Left ventricle myocardium inferior (tissue), 1 donor: ENCODE measurements at places on chromosomes 6 and 20. TPM values are rescaled to one million over a fixed set of nuclear protein-coding genes. Genes with fewer than 3 reads are reported as not detected.

GRCh38 chr6:35454391-35455110 lies 2.4 kb downstream of the FANCE start:
- H3K4me1 ChIP-seq = peaks cover 41% of the 10 kb centered on the region
- H3K4me3 ChIP-seq = no peak overlapping the region
- H3K27me3 ChIP-seq = no peaks in the 10 kb centered on the region
- H3K36me3 ChIP-seq = peaks cover 12% of the 10 kb centered on the region
- DNase-seq = no peak

- DNase-seq = no peak
- H3K36me3 ChIP-seq = no peaks in the 10 kb centered on the region
- no peaks in the 10 kb centered on the region for H3K4me1 ChIP-seq
Observed at GRCh38 chr20:2760297-2760951, 40.0 kb downstream of the CPXM1 start.

DNA sequence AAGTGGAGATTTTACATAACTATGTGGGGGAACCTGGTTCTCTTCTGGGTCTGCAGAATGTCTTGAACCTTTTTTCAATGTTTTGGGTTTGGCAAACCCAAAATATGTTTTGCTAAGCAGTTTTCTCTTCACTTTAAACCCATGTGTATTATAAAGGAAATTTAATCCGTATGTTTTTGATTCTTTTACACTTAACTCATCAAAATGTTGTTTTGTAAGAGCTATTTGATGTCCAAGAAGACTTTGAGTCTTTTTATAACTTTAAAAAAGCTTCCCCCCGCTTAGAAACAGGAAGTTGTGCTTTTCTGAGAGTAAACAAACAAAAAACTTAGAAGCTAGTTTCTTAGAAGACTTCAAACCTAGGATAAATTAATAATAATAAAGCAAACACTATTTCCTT lies 81.9 kb upstream of the CEP162 start:
- no peaks in the 10 kb centered on the region for H3K27me3 ChIP-seq
- no peak overlapping the region for H3K27ac ChIP-seq
- no peaks in the 10 kb centered on the region for H3K4me1 ChIP-seq
- H3K4me3 ChIP-seq = no peak overlapping the region

- peaks cover 19% of the 10 kb centered on the region for H3K4me1 ChIP-seq
- H3K27ac ChIP-seq = peak overlapping the region; percentile 70
- no peak overlapping the region for H3K4me3 ChIP-seq
- no peaks in the 10 kb centered on the region for H3K36me3 ChIP-seq
- H3K27me3 ChIP-seq = no peaks in the 10 kb centered on the region
Observed at GRCh38 chr6:141552463-141552862, 580.3 kb upstream of the GJE1 start.

DNA sequence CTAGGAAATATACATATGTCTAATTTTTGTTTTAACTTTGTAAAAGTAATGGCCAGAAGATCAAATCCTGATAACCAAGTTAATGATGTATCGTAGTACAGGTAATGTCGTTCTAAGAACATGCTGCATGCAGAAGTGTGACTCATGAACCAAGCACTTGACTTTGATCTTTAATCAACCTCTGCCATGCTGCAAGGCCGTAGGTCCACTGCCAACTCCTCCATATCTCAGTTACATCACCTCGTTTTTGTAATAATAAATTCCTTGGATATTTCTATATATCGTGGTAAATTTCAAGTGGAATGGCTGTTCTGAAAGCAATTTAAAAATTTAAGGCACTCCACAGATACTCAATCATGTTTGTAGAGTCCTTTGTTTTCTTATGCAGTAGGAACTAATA lies 771.7 kb downstream of the EPHA7 start:
- H3K27ac ChIP-seq = no peak overlapping the region
- H3K4me3 ChIP-seq = no peak overlapping the region
- no peaks in the 10 kb centered on the region for H3K27me3 ChIP-seq
- H3K4me1 ChIP-seq = no peaks in the 10 kb centered on the region
- no peak for DNase-seq
- H3K36me3 ChIP-seq = no peaks in the 10 kb centered on the region

- DNase-seq = no peak
- no peaks in the 10 kb centered on the region for H3K27me3 ChIP-seq
- H3K36me3 ChIP-seq = no peaks in the 10 kb centered on the region
- H3K4me1 ChIP-seq = peaks cover 77% of the 10 kb centered on the region
Observed at GRCh38 chr6:156870924-156871539, 93.9 kb downstream of the ARID1B start.

- DNase-seq = no peak
- H3K27ac ChIP-seq = no peak overlapping the region
- peaks cover 80% of the 10 kb centered on the region for H3K4me1 ChIP-seq
Observed at GRCh38 chr6:13365320-13365719, 37.0 kb upstream of the TBC1D7 start.

DNA sequence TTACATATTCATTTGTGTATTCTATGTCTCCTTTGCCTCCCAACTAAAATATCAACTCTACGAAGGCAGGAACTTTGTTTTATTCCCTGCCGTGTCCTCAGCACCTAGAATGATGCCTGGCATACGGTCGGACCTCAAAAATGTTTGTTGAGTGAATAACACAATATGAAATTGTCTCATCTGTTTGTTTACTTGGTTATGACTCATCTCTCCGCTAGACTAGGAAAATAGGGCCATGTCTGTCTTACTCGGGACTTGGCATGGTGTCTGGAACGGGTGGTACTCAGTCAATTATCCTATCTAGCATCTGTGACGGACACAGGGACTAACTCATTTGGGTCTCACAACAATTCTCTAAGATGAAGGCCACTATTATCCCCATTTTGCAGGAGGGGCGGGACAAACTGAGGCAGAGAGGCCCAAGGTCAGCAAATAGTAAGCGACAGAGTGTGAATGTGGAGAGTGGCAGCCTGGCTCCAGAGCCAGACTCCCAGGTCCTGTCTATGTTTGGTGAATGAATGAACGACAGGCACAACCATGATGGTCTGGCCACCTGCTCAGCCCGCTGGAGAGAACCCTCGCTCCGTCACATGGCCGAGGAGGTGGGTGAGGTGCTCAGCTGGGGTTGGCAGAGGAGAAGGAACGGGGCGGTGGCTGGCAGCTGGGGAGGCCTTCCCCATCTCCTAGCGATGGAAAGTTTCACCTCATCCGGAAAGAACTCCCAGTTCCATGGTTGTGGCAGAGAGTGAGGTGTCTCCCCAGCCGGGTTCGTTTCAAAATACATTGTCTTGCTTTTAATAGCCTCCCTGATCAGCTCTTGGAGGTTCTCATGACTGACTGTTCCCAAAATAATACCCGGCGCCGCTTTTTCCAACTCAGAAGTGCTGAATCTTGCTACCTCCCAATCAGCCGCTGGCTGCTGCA lies 27.6 kb upstream of the NFATC2 start:
- no peaks in the 10 kb centered on the region for H3K36me3 ChIP-seq
- H3K4me3 ChIP-seq = peak overlapping the region; percentile 50
- H3K4me1 ChIP-seq = peaks cover 29% of the 10 kb centered on the region

DNA sequence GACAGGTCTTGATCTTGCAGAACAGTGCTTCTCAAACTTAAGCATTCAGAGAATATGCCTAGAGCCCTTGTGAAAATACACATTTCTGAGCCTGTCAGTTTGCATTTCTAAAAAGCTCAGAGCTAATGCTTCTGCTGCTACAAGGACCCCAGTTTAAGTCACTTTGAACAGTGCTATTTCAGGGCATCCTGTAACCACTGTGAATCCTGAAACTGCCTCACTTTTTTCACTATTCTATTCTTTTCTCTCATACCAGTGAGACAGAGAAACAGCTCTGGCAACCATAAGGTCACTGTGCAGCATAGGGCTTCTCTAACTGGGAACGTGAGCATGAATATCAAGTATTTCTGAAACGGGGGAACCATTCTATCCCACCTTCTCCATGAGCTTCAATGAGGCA lies 51.2 kb downstream of the LGSN start:
- DNase-seq = no peak
- no peaks in the 10 kb centered on the region for H3K4me1 ChIP-seq
- H3K27me3 ChIP-seq = no peaks in the 10 kb centered on the region
- H3K4me3 ChIP-seq = no peak overlapping the region

DNA sequence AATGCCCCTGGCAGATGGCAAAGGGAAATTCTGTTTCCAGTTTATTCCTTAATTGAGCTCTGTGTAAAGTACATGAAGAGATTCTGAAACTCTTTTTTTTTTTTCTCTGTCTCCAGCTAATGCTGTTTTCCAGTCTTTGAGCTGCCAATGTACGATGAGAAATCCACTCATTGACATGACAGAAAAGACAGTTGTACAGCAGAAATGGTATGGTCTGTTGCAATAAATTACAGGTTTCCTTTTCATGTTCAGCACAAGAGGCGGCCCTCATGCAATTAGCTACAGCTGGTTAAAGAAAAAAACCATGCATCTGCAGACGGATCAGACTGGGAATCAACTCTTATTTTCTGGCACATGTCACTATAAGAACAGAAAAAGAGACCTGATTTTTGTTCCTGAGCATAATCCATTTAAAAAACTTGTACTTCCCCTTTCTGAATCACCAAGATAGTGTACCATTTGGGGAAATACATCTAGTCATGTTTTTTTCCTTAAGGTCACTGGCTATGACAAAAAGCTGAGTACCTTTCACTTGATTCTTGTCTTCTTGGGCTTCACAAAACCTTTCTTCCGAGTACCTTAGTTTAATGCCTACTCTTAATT lies 289.8 kb upstream of the PREP start:
- DNase-seq = no peak
- no peaks in the 10 kb centered on the region for H3K4me1 ChIP-seq
- H3K27me3 ChIP-seq = no peaks in the 10 kb centered on the region
- H3K36me3 ChIP-seq = no peaks in the 10 kb centered on the region
- no peak overlapping the region for H3K27ac ChIP-seq

DNA sequence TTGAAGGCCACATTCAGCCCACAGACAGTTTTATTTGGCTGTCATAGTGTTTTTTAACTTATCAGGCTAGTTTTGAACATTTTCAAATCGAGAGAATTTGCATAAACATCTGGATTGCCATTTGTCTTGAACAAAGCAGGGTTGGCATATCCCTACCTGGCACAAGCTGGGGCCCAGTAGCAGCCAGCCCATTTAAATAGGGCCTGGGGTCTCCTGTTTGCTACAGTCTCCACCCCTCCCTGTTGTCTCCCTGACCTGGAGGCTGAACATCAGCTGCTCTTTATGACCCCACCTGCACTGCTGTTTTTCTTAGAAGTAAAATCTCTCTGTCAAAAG lies 10.5 kb downstream of the BCAS4 start:
- H3K27me3 ChIP-seq = no peaks in the 10 kb centered on the region
- H3K4me1 ChIP-seq = no peaks in the 10 kb centered on the region
- no peak overlapping the region for H3K27ac ChIP-seq
- no peaks in the 10 kb centered on the region for H3K36me3 ChIP-seq

- no peaks in the 10 kb centered on the region for H3K36me3 ChIP-seq
- no peak overlapping the region for H3K4me3 ChIP-seq
- H3K4me1 ChIP-seq = no peaks in the 10 kb centered on the region
- no peaks in the 10 kb centered on the region for H3K27me3 ChIP-seq
- no peak for DNase-seq
Observed at GRCh38 chr6:139438775-139439174, 64.3 kb upstream of the CITED2 start.

DNA sequence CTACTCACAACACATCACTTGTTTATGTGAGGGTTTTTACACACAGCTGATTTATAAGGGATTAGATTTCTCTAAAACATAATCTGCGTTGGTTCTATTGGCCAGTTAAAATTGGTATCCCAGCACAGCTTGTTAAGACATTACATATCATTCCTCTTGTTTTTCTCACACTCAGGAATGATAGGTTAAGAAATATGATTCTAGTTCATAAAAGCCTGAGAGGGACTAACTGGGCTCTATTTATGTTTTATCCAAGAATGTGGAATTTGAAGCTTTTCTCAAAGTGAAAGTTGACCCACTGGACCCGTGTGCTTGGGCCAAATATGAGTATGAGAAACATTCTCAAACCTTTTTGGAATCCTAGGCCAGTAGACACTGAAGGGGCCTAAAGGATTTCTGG lies 117.3 kb downstream of the TMEM170B start:
- no peaks in the 10 kb centered on the region for H3K27me3 ChIP-seq
- no peak for DNase-seq
- H3K27ac ChIP-seq = no peak overlapping the region
- H3K36me3 ChIP-seq = no peaks in the 10 kb centered on the region
- H3K4me1 ChIP-seq = peaks cover 52% of the 10 kb centered on the region
- H3K4me3 ChIP-seq = no peak overlapping the region

Gene TCP1
- total RNA-seq = 136 TPM
